ENCODE measurements at places on chromosomes 6 and 20. TPM values are rescaled to one million over a fixed set of nuclear protein-coding genes. Genes with fewer than 3 reads are reported as not detected.

The KIF25 gene
- 0.97 TPM for polyA plus RNA-seq

The C6orf52 gene
- 2.8 TPM for polyA plus RNA-seq

The CASP8AP2 gene
- polyA plus RNA-seq = 5.0 TPM

The TRIM31 gene
- polyA plus RNA-seq = 0.13 TPM

The WFDC10B gene
- not detected for polyA plus RNA-seq

The GSTA2 gene
- polyA plus RNA-seq = 0.32 TPM

The MANEA gene
- 1.6 TPM for polyA plus RNA-seq

The LPA gene
- polyA plus RNA-seq = 0.15 TPM

The VAPB gene
- 162 TPM for polyA plus RNA-seq

The SLC16A10 gene
- polyA plus RNA-seq = 8.2 TPM

The KHDC1L gene
- polyA plus RNA-seq = not detected

DNA sequence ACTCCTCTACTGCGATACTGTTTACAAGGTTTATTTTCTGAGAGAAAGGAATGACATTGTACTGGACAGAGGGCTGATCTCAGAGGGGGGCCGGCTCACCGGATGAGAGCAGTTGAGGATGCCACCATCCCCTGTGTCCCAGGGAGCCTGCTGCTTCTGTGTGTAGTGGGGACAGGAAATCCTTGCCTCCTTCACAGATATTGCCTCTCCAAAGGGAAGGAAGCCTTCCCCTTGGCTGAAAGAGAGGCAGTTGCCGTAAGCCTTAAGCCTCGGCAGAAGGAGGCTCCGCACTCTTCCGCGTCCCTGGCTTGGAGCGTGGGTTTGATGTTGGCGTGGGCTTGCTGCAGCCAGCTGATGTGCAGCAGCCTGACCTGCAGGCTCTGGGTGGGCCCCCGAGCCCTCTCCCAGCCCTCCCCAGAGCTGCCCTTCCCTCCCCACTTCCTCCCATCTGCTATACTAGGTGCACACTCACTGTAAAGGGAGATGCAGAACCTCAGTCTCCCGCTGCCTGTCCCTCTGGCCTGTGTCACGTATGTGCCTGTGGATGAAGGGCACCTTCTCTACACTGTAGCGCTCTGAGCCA, 45.7 kb upstream of the RPS6KA2 start:
- H3K4me1 ChIP-seq = peaks cover 13% of the 10 kb centered on the region
- H3K36me3 ChIP-seq = no peaks in the 10 kb centered on the region
- H3K27me3 ChIP-seq = no peaks in the 10 kb centered on the region

DNA sequence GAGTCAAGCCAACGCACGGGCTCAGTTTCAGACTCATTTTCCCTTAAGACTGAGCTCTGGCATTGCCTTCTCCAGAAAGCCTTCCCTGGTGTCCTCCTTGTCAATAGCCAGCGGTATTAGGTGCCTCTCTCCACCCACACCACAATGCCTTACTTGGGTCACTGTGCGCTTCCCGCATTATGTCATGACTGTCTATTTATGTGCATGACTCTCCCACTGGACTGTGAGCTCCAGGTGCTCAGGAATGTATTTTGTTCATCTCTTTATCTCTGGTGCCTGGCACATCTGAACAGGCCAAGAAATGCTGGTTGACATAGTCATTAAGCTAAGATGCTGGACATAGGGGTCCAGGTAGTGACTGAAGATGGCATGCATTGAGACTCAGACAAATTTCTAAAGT, 42.7 kb downstream of the DAAM2 start:
- no peak overlapping the region for H3K4me3 ChIP-seq
- peaks cover 50% of the 10 kb centered on the region for H3K4me1 ChIP-seq
- H3K27ac ChIP-seq = no peak overlapping the region
- no peaks in the 10 kb centered on the region for H3K36me3 ChIP-seq
- DNase-seq = no peak

DNA sequence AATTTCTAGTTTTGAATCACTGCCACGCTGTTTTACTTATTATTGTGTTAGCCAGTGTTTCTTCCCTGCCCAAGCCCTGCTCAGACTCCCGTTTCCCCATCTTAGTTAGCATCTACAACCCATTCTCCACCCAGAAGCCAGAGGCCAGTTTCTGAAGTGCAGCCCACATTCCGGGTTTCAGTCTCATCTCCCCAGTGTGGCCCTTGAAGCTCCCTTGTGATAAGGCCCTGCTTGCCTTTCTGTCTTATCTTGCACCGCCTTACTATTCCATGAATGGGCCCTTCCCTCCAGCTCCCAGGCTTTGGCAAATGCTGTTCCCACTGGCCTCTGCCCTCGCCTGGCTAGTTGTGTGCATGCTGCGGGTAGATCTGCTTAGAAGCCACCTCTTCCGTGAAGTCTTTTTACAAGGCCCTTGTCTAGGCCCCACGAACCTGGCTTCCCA, 41.1 kb downstream of the TOX2 start:
- H3K4me1 ChIP-seq = peaks cover 23% of the 10 kb centered on the region
- H3K27ac ChIP-seq = no peak overlapping the region
- no peaks in the 10 kb centered on the region for H3K27me3 ChIP-seq
- no peaks in the 10 kb centered on the region for H3K36me3 ChIP-seq
- no peak for DNase-seq
- H3K4me3 ChIP-seq = no peak overlapping the region

GRCh38 chr6:158649289-158650143, at the start of gene SYTL3:
TSS of gene SYTL3 (plus strand) at chr6:158650054. CDS start at chr6:158663269, 13,215 bp downstream.
- peak; percentile 49 for DNase-seq
- no peaks in the 10 kb centered on the region for H3K27me3 ChIP-seq
- no peak within 1 kb of the TSS for H3K27ac ChIP-seq
- no peak within 1 kb of the TSS for H3K4me3 ChIP-seq
- peaks cover 7% of the 10 kb centered on the region for H3K4me1 ChIP-seq
- no peaks in the 10 kb centered on the region for H3K36me3 ChIP-seq

- DNase-seq = peak; percentile 43
- H3K27ac ChIP-seq = no peak overlapping the region
- H3K4me3 ChIP-seq = no peak overlapping the region
These were observed 64.1 kb upstream of the RPS6KA2 start for GRCh38 chr6:166691199-166691598.

DNA sequence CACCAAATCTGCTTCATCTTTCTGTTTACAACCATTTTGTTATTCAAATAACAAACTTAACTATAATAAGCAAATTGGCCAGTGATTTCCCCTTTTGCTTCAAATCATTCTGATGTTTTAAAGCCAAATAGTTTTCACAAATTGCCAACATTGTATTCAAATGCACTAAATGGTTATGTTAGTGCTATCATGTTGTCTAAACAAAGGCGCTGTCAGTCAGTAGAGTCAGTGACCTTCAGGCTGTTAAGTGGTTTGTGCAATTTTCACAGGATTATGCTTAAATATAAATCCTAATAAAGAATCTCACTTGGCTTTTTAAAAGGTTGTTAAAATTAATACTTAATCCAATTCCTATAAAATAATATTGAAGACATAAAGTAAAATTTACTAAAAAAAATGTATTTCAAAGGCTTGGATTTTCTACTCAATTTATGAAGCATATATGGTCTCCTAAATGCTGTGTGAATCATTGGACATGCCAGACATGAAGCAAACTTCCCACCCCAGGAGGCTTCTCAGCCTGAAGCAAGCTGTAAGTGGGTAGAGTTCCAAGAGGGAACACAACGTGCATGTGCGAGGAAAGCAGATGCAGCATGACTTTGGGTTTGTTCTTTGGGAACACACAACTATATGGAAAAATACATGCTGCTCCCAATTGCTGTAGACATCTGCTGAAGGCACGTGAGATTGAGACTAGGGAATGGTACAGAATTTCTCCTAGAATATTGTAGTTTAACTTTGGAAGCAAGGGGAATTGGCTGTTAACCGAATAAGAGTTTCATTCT, 54.9 kb downstream of the RSPO3 start:
- no peaks in the 10 kb centered on the region for H3K36me3 ChIP-seq
- H3K4me1 ChIP-seq = no peaks in the 10 kb centered on the region
- no peak for DNase-seq
- no peak overlapping the region for H3K4me3 ChIP-seq

- H3K4me1 ChIP-seq = no peaks in the 10 kb centered on the region
- no peaks in the 10 kb centered on the region for H3K27me3 ChIP-seq
- H3K27ac ChIP-seq = no peak overlapping the region
- DNase-seq = no peak
These were observed 6.1 kb upstream of the DOK5 start for GRCh38 chr20:54469293-54469692.

- DNase-seq = no peak
- H3K4me3 ChIP-seq = no peak overlapping the region
- no peaks in the 10 kb centered on the region for H3K4me1 ChIP-seq
- no peaks in the 10 kb centered on the region for H3K27me3 ChIP-seq
These were observed 1145.2 kb upstream of the GJE1 start for GRCh38 chr6:140987364-140988155.

DNA sequence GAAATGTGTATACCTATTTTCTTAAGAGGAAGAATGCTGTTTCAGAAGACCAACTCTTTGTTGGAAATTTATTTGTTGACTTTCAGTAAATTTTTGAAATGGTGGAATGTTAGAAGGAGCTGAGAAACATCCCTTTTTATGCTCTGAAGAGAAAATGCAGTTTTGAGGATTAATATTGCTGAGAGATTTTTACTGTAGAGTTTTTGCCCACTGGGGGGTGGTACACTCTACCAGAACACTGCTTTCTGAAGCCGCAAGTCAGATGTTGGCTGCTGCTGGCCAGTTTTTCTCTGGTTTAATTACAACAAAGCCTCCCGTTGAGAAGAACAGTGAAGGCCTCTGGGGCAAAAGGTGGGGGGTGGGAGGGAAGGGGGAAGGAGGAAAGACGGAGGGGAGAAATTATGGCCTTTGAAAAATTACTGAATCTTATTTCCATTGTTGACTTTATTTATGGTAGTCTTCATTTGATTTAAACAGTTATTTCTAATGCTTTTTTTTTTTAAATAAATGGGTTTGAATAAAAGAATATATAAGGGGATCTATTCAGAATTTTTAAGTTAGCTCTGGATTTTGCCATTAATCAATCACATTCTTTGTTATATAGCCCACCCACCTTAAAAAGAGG, 3.0 kb downstream of the FLRT3 start:
- no peak for DNase-seq
- no peaks in the 10 kb centered on the region for H3K36me3 ChIP-seq
- no peak overlapping the region for H3K4me3 ChIP-seq
- no peak overlapping the region for H3K27ac ChIP-seq

- H3K27me3 ChIP-seq = no peaks in the 10 kb centered on the region
- DNase-seq = no peak
- H3K4me1 ChIP-seq = no peaks in the 10 kb centered on the region
- no peak overlapping the region for H3K4me3 ChIP-seq
- no peaks in the 10 kb centered on the region for H3K36me3 ChIP-seq
These were observed 126.3 kb upstream of the MYLIP start for GRCh38 chr6:16002332-16003196.

- no peaks in the 10 kb centered on the region for H3K4me1 ChIP-seq
- no peak overlapping the region for H3K27ac ChIP-seq
- H3K27me3 ChIP-seq = no peaks in the 10 kb centered on the region
- no peak for DNase-seq
These were observed 45.4 kb downstream of the EZR start for GRCh38 chr6:158773581-158774449.

GRCh38 chr20:15491575-15491974, 1081.7 kb downstream of the KIF16B start:
- no peaks in the 10 kb centered on the region for H3K27me3 ChIP-seq
- H3K4me3 ChIP-seq = no peak overlapping the region
- H3K36me3 ChIP-seq = no peaks in the 10 kb centered on the region
- no peak for DNase-seq

DNA sequence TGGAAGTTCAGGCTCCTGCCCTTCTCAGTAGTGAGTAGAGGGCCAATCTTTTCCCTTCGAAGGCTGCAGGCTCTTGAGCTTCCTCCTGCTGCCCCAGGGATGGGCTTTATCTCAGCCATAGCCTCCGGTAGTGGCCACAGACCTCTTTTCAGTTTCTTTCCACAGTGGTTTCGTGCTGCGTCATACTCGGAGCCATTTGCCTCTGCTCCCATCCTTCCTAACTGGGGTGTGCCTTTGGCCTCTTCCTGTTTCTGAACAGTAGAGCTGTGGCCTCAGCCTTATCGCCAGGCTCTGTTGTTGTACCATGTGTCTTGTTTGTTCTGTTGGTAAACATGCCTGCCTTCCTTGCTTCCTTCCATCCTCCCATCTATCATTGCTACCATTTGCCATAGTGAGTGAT, 54.1 kb downstream of the TULP4 start:
- no peaks in the 10 kb centered on the region for H3K36me3 ChIP-seq
- no peaks in the 10 kb centered on the region for H3K27me3 ChIP-seq
- H3K4me1 ChIP-seq = peaks cover 5% of the 10 kb centered on the region
- H3K4me3 ChIP-seq = no peak overlapping the region

DNA sequence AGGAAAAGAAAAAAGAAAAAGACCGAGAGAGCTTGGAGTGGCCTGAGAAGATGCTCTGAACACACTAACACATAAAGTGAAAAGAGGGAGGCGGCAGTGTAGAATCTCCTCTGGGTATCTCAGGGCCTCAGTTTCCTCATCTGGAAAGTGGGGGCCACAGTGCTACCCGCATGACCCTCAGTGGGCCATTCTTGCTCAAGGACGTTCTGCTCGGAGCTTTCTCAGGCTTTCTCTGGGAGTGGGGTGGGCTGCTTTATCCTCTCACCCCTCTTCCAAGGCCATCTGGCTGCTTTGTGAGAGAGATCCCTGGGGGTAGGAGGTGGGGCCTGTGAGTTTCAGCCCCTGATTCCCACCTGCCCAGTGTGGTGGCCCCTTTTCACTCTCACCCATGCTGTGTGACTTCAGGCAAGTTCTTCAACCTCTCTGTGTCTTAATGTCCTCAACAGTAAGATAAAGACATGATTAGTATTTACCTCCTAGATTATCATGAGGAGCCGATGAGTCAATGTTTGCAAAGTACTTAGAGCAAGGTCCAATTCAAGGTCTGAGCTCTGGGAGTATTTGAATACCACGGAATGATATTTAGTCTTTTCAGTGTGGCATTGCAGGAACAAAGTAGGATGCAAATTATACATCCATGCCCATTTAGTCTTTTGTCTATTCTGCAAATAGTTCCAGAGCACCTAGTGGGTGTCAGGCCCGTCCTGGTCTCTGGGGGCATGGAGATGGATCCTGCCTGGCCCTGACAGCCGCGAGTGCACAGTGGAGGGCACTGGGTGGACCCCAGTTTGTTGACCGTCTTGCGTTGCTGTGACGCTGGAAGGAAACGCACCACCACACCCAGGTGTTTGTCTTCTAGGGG, 34.3 kb downstream of the SRC start:
- peak overlapping the region; percentile 19 for H3K27ac ChIP-seq
- peaks cover 57% of the 10 kb centered on the region for H3K4me1 ChIP-seq
- no peaks in the 10 kb centered on the region for H3K36me3 ChIP-seq
- no peaks in the 10 kb centered on the region for H3K27me3 ChIP-seq
- peak; percentile 24 for DNase-seq
- H3K4me3 ChIP-seq = no peak overlapping the region

- H3K27me3 ChIP-seq = no peaks in the 10 kb centered on the region
- H3K27ac ChIP-seq = no peak overlapping the region
- DNase-seq = no peak
- H3K4me3 ChIP-seq = no peak overlapping the region
These were observed 41.2 kb downstream of the SNX9 start for GRCh38 chr6:157864185-157864761.

GRCh38 chr6:170177772-170178560, 112.9 kb downstream of the DLL1 start:
- no peaks in the 10 kb centered on the region for H3K4me1 ChIP-seq
- H3K27me3 ChIP-seq = no peaks in the 10 kb centered on the region
- H3K4me3 ChIP-seq = no peak overlapping the region
- H3K36me3 ChIP-seq = no peaks in the 10 kb centered on the region
- DNase-seq = peak; percentile 52

Measured in adrenal gland (tissue), 19 donors.